Panc1 (cell line): ENCODE measurements at places on chromosomes 12 and 14.

DNA sequence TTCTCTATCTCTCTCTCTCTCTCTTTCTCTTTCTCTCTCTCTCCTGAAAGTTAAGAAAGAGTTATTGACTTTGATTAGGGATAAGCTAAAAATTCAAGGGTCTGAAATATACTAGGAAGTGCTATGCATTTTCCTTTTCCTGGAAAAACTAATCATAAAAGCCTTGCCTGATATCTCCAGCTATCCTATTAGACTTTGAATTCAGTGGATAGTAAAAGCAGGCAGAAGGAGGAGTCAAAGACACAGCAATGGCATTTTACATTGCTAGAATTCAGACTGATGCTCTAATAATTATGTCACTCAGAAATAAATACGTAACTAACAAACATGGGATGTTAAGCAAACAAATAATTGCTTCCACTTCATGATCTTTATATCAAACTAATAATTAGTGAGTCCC, 272.0 kb downstream of the SSPN start:
- H3K4me1 ChIP-seq: no peaks in the 10 kb centered on the region
- no peak overlapping the region for H3K27ac ChIP-seq
- no peaks in the 10 kb centered on the region for H3K27me3 ChIP-seq
- H3K4me3 ChIP-seq: no peak overlapping the region
- DNase-seq: no peak

GRCh38 chr14:23386999-23387398, 10.2 kb downstream of the CMTM5 start:
- H3K27ac ChIP-seq: no peak overlapping the region
- no peak overlapping the region for H3K4me3 ChIP-seq
- no peak for DNase-seq
- H3K27me3 ChIP-seq: no peaks in the 10 kb centered on the region
- no peaks in the 10 kb centered on the region for H3K4me1 ChIP-seq
- no peaks in the 10 kb centered on the region for H3K36me3 ChIP-seq

DNA sequence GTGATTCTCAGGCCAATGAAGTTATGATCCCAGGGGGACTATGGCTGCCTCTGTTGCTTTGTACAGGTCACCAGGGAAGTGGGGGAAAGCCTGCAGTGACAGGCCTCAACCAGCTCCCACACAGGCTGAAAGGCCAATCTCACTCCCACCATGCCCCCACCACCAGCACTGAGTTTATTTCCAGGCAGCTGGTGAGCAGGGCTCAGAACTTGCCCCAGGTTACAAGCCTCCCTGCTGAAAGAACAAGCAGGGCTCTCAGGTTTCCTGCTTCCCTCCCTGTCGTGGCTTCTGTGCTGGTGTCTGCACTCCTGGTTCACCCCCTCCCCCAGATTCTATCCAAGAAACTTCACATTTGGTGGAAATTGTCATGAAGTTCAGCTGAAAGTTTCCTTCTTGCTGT, 260.3 kb downstream of the CCDC59 start:
- no peak overlapping the region for H3K27ac ChIP-seq
- H3K27me3 ChIP-seq: no peaks in the 10 kb centered on the region
- H3K4me3 ChIP-seq: no peak overlapping the region
- H3K4me1 ChIP-seq: no peaks in the 10 kb centered on the region
- DNase-seq: no peak
- H3K36me3 ChIP-seq: no peaks in the 10 kb centered on the region

- no peak for DNase-seq
- no peak overlapping the region for H3K4me3 ChIP-seq
- no peaks in the 10 kb centered on the region for H3K27me3 ChIP-seq
- H3K27ac ChIP-seq: no peak overlapping the region
These were observed 70.8 kb downstream of the HSPB8 start for GRCh38 chr12:119249383-119250155.

- no peak overlapping the region for H3K4me3 ChIP-seq
- no peak for DNase-seq
- no peak overlapping the region for H3K27ac ChIP-seq
- H3K4me1 ChIP-seq: no peaks in the 10 kb centered on the region
- no peaks in the 10 kb centered on the region for H3K36me3 ChIP-seq
- no peaks in the 10 kb centered on the region for H3K27me3 ChIP-seq
These were observed 31.4 kb downstream of the NCKAP5L start for GRCh38 chr12:49796606-49797448.

- no peaks in the 10 kb centered on the region for H3K27me3 ChIP-seq
- no peaks in the 10 kb centered on the region for H3K36me3 ChIP-seq
- peak overlapping the region; percentile 17 for H3K4me3 ChIP-seq
- 0 out of 2 replicates have a peak overlapping the region, but pooled peaks have one; percentile 29 for H3K27ac ChIP-seq
These were observed 7.3 kb upstream of the BATF start for GRCh38 chr14:75514673-75515628.
